ENCODE measurements at places on chromosomes 4 and X.

GRCh38 chrX:124836786-124837185 is 482.9 kb upstream of the TEX13C start:
- DNase-seq = no peak

DNA sequence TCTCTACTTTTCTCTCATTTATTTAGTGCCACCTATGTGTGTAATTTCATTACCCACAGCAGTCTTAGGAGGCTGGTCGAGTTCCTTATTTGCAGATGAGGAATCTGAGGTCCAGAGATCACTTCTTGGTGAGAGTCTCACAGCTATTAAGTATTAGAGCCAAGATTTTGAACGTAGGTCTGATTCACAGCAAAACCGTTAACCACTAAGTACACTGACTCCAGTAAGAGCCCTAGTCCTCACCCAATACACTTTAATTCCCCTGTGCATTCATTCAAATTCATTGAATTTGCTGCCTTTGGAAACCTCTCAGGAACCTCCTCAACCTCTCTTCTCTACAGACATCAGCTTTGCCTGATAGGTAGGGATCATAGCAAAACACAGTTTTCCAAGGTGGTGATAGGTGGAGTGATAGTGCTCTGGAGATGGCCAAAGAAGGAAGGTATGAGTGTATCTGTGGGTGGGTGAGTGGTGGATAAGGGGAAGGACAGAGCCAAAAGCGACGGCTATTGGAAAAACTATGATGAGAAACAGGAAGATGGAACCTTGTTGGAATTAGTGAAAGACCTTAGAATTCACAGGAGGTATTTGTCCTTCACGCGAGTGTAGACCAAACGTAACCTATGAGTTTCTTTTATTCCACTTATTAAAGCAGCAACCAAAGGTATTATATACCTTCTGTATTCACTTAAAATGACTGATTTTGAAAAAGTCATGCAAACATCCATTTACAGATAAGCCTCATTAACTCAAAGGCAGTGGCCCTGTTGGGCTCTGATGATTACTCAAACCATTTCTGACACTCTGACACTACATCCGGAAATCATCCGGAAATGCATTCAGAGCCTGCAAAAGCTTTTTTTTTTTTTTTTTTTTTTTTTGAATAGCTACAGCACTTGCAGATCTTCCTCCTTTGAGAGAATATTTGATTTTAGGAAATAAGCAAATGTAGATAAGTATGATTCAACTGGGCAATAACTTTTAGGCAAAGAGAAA is 6.3 kb downstream of the FMR1 start:
- DNase-seq = peak; percentile 81

- no peak for DNase-seq
These were observed 68.4 kb upstream of the RELL1 start for GRCh38 chr4:37754410-37755185.

DNA sequence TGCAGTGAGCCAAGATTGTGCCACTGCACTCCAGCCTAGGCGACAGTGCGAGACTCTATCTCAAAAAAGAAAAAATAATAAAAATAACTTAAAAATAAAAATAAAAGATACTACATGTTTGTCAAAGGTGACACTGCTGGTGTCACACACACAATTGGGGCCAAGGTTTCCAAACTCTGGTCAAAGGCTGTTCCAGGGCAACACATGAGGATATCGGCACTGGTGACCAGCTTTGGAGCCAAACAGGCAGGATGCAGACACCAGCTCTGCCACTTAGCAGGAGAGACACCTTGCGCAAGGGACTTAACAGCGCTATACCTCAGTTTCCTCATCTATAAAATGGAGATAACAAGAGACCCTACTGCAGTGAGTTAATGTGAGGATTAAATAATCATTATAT is 52.3 kb downstream of the CD99L2 start:
- DNase-seq = no peak

DNA sequence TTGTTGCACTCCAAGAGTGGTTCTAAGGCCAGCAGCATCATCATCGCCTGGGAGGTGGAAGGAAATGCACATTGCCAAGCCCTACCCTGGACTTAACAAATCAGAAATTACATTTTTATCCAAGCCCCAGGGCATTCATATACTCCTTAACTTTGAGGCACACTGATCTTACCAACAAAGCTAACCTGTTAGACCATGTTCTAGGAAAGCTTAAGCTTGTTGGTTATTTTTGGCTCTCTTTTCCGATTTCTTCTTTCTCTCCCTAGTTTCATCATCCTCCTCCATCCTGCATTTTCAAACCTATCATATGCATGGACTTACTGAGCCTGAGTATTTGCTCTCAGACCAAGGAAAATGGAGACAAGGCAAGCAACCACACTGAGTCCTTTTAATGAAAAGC is 133.4 kb downstream of the OPHN1 start:
- DNase-seq = no peak

- DNase-seq = no peak
These were observed 46.1 kb downstream of the CCDC158 start for GRCh38 chr4:76374798-76375197.

- DNase-seq = peak; percentile 40
These were observed 140.8 kb downstream of the OPHN1 start for GRCh38 chrX:68292471-68292870.
